ENCODE measurements at places on chromosomes 3 and 15. TPM values are rescaled to one million over a fixed set of nuclear protein-coding genes. Genes with fewer than 3 reads are reported as not detected.

GRCh38 chr3:30672959-30673358 is 66.6 kb downstream of the TGFBR2 start:
- peak; percentile 86 for DNase-seq

DNA sequence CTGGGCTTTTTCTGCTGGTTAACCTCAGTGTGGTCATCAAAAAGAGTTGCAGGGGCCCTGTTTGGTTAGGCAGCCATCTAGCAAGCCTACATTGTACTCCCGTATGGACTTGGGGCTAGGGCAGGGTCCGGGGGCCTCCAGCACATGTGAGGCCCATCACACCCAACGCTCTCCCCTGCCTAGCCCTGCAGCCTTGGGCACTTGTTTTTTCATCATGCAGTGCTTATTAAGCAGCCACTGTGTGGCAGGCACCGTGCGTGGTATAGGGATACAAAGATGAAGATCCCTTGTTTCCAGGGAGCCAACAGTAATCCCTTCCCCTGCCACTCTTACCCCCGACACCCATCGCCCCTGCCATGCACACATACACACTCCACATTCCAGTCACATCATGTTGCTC is 14.2 kb downstream of the MRAS start:
- DNase-seq: peak; percentile 70

DNA sequence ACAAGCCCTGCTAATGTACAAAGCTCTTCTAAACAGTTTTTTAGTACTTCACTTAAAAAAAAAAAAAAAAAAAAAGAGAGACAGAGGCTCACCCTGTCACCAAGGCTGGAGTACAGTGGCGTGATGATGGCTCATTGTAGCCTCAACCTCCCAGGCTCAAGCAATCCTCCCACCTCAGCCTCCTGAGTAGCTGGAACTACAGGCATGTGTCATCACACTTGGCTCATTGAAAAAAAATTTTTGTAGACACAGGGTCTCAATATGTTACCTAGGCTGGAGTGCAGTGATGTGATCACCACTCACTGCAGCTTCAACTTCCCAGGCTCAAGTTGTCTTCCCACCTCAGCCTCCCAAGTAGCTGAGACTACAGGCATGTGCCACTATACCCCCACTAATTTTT is 47.6 kb upstream of the HEG1 start:
- no peak for DNase-seq

- DNase-seq: peak; percentile 25
Observed at GRCh38 chr3:14537590-14538450, 2.3 kb downstream of the GRIP2 start.

DNA sequence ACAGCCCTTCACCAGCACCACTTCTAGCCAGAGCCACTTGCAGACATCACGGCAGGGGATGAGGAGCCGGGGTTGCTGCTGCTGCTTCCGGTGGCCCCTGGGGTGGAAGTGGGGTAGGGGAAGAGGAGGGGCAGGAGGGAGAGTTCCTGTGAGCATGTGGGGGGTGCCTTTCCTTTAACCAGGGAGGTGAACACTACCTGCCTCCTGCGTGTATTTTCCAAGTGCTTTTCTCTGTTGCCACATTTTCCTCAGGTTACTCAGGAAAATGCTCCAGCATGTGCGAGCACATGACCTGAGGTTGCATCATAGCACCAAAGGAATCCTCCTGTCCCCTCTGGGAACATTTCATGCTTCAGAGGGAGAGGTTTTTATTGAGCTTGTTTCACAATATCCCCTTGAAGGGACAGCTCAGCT is 12.2 kb upstream of the SACM1L start:
- DNase-seq: no peak

The CPN2 gene
- total RNA-seq: 0.14 TPM

The ZNF445 gene
- 14.8 TPM for total RNA-seq

All from posterior vena cava (tissue), 2 donors.